OCI-M1 (cell line): ENCODE measurements at places on chromosomes 16 and 17.

DNA sequence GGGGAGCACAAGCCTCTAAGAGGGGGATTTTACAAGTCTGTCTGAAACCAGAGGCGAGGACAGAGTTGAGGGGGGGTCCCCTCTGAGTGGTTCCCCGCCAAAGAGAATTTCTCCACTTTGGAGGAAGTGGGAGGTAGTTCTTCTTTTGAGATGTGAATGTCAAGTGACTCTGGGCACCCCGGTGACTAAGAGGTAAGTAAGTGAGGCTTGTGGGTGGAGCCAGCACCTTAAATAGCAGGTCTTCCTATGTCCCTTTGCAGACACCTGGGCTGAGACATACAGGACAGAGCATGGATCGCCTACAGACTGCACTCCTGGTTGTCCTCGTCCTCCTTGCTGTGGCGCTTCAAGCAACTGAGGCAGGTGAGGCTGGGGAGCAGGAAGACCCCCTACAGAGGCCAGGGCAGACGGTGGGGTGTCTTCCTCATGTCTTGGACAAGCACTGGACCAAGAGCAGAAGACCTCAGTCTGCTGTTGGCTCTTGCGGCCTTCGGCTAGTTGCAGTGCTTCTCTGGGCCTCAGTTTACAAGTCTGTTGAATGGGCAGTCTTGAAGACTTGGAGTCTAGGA is at the start of gene CCL22:
Gene CCL22, plus strand, starts transcription at position 257 of the 569 bp plus-strand sequence. Its CDS starts 34 bp downstream, at position 291.
- no peak for DNase-seq

- DNase-seq, result peak; percentile 24
These were observed 1.4 kb upstream of the SLC5A11 start for GRCh38 chr16:24844101-24845030.

GRCh38 chr16:83901101-83901500 is 2.2 kb downstream of the MLYCD start:
- no peak for DNase-seq

GRCh38 chr16:1486551-1487390 is 2.0 kb downstream of the PTX4 start:
- no peak for DNase-seq

DNA sequence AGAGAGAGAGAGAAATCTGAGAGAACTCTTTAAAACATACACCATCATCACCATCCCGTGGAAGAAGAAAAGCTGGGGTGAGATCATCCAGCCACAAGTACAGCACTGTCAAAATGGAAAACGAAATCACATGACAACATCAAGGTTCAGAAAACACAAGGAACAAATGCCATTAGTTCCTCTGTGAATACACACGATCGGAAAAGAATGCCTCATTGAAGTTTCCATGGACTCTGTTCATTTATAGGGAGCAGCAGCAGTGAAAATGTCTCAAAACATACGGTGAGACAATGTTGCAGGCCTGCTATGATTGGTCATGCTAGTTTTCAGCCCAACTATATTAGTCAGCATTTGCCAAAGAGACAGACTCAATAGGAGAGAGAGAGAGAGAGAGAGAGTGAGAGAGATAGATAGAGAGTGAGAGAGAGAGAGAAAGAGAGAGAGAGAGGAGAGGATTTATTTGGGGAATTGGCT is 4.4 kb downstream of the CFAP97D1 start:
- no peak for DNase-seq

DNA sequence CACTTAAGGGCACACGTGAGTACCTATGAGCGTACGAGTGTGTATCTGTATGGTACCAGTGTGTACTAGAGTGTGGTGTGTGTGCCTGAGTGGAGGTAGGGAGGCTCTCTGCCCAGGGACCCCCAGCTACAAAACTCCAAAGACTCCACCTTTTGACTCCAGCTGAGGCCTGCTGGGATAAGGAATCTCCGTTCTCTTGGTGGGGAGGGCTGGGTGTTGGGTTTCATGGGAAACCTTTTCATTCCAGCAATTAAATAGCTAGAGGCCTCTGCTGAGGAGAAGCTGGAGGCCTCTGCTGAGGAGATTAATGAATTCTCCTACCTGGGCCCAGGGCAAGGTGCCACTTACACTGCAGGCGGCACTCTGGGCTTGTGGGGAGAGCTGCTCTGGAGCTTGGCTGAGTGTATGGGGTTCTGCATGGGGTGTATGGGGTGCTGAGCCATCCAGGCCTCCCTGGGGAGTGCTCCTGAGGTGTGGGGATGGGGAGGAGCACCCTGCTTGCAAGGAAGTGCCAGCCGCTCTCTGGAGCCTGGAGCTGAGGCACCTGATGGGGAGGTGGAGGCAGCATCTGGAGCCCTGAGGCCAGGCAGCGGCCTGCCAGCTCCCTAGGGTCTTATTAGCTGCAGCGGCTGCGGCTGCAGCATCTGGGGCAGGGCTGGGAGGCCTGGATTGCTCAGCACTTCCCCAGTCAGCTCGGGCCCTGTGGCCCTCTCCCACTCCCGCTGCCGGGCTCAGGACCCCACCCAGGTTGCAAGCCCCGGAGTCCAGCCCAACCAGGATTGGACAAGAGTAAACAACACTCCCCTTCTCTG is 4.6 kb downstream of the ANKRD13B start:
- no peak for DNase-seq

- DNase-seq, result no peak
These were observed 30.4 kb upstream of the FBXW10B start for GRCh38 chr17:15649861-15650421.

DNA sequence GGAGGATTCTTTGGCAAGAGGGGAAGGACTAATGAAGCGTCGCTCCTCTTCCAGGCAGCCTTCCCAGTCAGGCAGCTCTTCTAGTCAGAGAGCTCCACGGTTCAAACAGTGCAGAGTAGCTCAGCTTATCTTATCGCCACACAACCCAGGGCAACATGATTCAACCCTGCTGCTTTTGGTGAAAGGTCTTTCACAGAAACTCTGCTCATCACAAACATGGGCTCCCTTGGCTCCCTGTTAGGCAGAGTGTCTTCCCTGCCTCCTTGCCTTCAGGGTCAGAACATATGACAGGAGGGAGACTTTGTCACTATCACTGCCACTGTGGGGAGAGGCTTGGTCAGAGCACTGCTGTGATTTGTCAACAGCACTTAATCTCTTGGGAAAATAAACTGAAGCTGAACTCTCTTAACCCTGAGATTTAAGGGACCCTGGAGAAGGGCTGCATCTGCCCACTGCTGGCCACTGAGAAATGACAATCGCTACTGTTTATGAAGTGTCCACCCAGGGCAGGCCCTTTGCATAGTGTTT is 6.9 kb upstream of the SLC13A2 start:
- DNase-seq, result peak; percentile 95

- DNase-seq, result peak; percentile 25
These were observed 5.8 kb downstream of the SRR start for GRCh38 chr17:2309338-2310154.

- peak; percentile 83 for DNase-seq
These were observed 63.0 kb downstream of the NLK start for GRCh38 chr17:28105501-28105900.

- DNase-seq, result peak; percentile 53
These were observed 94.9 kb downstream of the SLC39A11 start for GRCh38 chr17:72997559-72997958.

- no peak for DNase-seq
These were observed 23.0 kb downstream of the SPPL2C start for GRCh38 chr17:45867702-45868101.

DNA sequence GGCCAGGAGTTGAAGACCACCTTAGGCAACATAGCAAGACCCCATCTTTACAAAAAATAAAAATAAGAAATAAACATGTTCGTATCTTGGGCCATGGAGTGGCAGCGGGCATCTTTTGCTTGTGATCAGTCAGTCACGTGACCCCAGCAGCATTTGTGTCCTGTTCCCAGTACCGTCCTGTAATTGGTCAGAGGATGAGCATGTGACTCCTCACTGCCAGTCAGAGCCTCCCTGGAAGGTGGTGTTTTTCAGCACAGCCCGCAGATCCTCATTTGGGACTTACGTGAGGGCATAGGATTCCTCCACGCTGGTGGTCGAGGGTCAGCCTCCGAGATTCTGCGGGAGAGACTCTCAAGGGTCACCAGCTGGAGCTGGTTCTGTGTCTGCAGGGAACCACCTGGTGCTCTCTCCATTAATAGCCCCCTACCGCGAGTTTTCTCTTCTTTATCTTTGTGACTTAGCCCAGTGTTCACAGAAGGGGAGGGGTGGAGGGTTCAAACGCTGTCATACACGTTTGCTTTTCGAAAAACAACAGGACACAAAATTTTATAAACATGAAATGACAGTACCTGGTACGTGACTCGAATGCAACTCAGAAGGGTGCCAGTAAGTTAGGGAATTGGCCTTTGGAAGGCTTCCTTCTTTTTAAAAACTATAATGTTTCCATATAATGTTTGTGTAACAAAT is 17.2 kb downstream of the MRC2 start:
- DNase-seq, result no peak

- peak; percentile 18 for DNase-seq
These were observed 41.0 kb downstream of the USP22 start for GRCh38 chr17:21001813-21002221.

- DNase-seq, result no peak
These were observed 15.4 kb downstream of the ARL2BP start for GRCh38 chr16:57260294-57260929.

- no peak for DNase-seq
These were observed 2.1 kb downstream of the CMTM1 start for GRCh38 chr16:66568355-66568754.
